ENCODE measurements at places on chromosomes 1 and 21.
A peak's percentile ranks its signal among the peaks of the same experiment; 100 is the strongest.

DNA sequence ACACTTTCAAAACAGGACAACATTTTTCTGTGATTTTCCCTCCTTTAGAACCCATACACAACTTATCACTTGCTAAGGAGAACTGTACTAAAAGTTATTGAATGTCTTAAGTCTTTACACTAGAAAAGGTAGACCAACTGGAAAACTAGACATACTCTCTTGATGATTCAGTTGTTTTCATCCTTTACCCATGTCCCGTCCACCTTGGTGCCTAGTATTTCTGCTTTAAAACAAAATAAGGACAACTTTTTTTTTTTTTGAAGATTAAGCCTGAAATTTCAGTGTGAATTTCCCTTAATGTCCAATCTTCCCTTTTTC is 4.5 kb downstream of the CDKN2C start:
- no peak for DNase-seq

GRCh38 chr1:106879538-106879937 is 176.9 kb upstream of the PRMT6 start:
- no peak for DNase-seq

- DNase-seq = no peak
Observed at GRCh38 chr21:14763695-14764064, 217.6 kb upstream of the SAMSN1 start.

DNA sequence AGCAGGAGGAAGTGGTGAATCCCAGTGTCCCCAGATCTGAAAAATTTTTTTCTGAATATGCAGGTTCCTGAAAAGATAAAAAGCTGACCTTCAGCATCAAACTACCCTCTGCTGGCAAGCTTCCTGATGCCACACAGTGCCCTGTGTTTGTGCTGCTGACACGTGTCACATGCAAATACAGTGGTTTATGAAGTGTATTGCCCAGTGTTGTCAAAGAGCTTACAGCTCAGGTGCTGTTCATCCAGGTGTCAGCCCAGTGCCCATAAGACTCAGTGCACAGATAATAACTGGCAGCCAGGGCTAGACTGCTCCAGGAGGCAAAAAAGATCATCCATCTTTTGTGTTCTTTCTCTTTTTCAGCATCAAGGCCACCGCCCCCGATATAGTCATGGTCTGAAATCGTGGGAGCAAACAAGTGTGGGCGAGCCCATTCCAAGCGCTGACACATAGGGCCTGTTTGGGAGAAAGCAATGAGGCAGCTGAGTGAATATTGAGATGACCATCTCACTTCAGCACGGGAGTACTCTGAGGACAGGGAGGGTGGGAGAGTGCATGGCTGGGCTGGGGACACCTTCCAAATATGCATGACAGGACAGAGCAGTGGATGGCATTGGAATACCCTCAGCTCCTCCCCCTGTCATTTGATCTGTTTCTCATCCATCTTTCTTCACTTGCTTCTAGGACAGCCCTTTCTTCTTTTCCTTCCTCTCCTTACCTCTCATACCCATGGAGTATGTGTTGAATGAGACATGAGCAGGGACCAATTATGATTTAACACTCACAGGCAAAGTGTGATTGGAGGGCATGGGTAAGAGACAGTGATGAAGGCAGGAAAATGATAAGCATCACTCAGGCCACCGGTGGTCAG is 6.4 kb upstream of the KCNK1 start:
- DNase-seq = peak; percentile 10

DNA sequence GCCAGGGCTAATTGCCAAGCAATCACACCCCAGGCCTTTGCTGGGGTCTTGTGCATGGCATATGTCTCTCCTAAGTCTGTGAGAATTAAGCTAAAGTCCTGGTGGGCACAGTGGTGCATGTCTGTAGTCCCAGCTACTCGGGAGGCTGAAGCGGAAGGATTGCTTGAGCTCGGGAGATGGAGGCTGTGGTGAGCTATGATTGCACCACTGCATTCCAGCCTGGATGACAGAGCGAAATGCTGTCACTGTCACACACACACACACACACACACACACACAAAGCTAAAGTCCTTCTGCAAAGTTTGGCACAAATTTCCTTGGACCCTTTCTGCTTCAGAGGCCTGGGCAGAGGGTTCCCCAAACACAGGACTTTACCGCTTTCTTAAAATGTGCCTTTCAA is 31.3 kb upstream of the DNAJC11 start:
- DNase-seq = no peak

GRCh38 chr1:62050165-62050564 is 144.5 kb upstream of the L1TD1 start:
- DNase-seq = no peak
